Amniotic epithelial cell (primary cell): ENCODE measurements at places on chromosomes 2 and 18.

DNA sequence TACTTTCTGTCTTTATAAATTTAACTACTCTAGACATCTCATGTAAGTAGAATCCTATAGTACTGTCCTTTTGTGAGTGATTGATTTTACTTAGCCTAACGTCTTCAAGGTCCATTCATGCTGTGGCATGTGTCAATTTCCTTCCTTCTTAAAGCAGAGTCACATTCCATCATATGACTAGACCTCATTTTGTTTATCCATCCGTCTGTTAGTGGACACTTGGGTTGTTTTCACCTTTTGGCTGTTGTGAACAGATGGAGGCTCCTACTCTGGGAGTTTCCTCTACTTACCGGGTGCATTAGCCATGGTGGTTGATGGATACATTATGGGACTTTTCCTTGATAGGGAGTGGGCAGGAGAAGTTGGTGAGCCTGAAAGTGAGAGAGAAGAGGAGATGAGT is 6.4 kb upstream of the PDIA6 start:
- no peak for DNase-seq

- peak; percentile 55 for DNase-seq
These were observed 308.9 kb downstream of the PDE11A start for GRCh38 chr2:177763531-177764265.

GRCh38 chr18:11883153-11883552 is 25.0 kb downstream of the MPPE1 start:
- no peak for DNase-seq

DNA sequence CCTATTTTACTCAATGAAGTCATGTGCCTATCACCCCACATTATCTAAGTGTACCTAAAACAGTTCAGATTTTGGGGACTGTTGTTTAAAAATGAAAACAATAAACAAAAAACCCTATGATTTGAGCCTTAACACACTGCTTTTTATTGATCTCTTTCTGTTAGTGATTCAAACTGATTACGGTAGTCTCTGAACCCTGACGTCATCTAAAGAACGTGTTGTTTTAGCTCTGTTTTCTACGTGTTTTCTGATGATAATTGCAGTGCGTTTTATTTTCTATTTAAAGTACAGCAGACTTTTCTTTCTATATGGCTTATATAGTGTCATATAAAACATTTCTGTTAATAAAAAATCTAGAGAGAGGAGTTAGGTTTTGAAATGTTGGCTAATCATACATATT is 93.9 kb upstream of the FAM237A start:
- no peak for DNase-seq

DNA sequence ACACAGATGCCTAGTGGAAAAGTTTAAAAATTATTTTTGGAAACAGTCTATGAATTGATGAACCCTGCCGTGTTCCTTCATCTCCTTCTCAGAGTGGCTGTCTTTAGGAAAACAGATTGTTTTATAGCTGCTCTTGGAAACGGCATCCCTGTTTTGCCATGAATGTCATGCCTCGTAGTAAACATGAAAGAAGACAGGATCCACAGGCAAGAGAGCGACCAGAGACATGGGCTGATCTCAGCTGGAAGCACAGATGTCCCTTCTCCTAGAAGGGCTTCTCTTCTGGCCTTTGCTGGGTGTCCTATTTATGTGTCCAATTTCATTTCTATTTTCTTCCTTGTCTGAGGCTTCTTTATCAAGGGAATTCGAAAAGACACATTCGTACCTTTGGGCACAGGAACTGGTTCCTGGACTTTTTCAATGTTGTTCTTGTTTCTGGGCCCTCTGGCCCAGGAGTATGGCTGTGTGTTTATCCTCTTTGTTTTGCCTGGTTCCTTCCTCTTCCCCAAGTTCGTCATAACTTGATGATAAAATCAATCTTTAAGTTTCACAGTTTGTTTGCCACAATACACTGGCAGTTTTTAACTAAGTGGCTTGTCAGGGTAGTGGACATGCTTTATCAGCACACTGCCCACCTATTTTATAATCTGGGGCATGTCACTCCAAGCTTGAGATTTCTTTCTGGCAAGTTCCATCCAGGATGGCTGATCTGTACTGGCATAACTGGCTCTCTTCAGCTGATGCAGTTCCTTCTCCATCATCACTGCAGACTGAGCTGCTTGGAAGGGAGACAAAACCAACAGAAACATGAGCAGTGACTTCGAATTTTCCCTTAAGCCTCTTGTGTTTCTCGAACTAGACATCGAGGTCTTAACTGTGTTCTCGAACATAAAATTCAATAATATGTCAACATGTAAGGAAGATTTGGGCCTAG is 63.2 kb upstream of the MGAT4A start:
- DNase-seq = no peak

DNA sequence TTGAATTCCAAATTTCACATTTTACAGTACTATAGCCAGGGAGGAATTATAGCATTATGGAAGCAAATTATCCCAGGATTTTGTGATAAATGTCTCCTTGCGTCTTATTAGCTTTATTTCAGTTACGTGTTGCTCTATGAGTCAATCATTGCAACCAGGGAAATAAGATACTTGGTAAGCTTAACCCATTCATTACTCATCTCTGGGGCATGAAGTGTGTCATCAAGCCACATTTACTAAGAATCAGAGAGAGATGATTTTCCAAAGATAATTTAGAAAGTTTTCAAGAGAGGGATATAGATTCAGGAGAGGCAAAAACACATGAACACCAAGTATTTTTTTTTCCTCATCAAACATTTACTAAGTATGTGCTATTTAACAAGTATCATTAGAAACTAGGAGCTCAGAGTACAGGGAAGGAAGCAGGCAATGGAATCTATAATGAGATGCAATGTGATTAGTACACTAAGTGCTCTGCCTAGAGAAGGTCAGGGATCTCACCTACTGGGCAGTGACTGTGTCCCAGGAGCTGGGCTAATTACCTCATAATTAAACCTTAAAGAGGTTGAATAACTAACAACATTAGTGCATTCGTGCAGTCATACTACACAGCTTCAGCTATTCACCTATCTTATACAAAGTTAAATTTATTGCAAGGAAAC is 217.8 kb upstream of the NXPH2 start:
- DNase-seq = peak; percentile 4

- DNase-seq = no peak
These were observed 644 bp downstream of the ABCG5 start for GRCh38 chr2:43837831-43838559.

GRCh38 chr2:237170020-237170419 is 84.3 kb downstream of the COPS8 start:
- no peak for DNase-seq

DNA sequence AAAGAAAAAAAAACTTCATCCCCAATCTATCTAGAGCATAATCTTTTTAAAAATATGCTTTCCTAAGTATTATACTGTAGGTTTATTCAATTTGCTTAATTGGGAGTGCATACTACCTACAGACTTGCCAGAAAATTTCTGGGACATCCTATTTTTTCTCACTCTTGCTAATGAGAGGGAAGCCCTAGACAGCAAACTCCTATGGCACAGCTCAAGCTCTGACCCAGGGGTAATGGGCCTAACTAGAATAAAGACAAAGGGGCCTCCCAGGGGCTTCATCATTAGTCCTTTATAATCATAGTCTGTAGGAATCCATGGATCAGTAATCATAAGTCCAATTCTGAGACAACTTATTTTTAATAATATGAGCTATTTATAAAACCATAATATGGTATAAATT is 142.6 kb upstream of the ITGA4 start:
- no peak for DNase-seq
